Dermis lymphatic vessel endothelial cell (primary cell): ENCODE measurements at places on chromosomes 3 and 15. TPM values are rescaled to one million over a fixed set of nuclear protein-coding genes. Genes with fewer than 3 reads are reported as not detected.

The LRRC2 gene
- under 0.01 and 0.17 TPM in 2 replicates for total RNA-seq

The SIDT1 gene
- 0.09 TPM in 1 of 2 replicates, not detected in the other for total RNA-seq

The PDZRN3 gene
- under 0.01 and 0.11 TPM in 2 replicates for total RNA-seq

The RTP4 gene
- total RNA-seq, result 0.77 and 2.1 TPM in 2 replicates

The GATM gene
- total RNA-seq, result 0.43 and 0.52 TPM in 2 replicates

The FGF12 gene
- 1.4 and 2.8 TPM in 2 replicates for total RNA-seq
